ENCODE measurements at places on chromosomes 7 and 10. TPM values are rescaled to one million over a fixed set of nuclear protein-coding genes. Genes with fewer than 3 reads are reported as not detected.

The ZMIZ1 gene
- 29.5 TPM for total RNA-seq

The SPDYE8 gene
- not detected for total RNA-seq

The AEBP1 gene
- total RNA-seq = 3.4 TPM

The LAMTOR4 gene
- total RNA-seq = 22.6 TPM

The ACHE gene
- 16.1 TPM for total RNA-seq

The ING3 gene
- total RNA-seq = 32.4 TPM

The R3HCC1L gene
- total RNA-seq = 17.3 TPM

The ETV1 gene
- 66.1 TPM for total RNA-seq

The SKIDA1 gene
- 9.4 TPM for total RNA-seq

The RET gene
- 0.94 TPM for total RNA-seq

The ELFN1 gene
- 9.5 TPM for total RNA-seq

The ZNF467 gene
- total RNA-seq = 1.2 TPM

The ZNF282 gene
- total RNA-seq = 25.7 TPM

The ACTR3C gene
- 7.3 TPM for total RNA-seq

The DPP6 gene
- 36.7 TPM for total RNA-seq

The FGFBP3 gene
- total RNA-seq = 29.8 TPM

The MLXIPL gene
- total RNA-seq = not detected

The CHCHD2 gene
- total RNA-seq = 158 TPM

The LLCFC1 gene
- total RNA-seq = not detected

The VSTM2A gene
- total RNA-seq = 58.6 TPM

The HMX2 gene
- total RNA-seq = not detected

The TMEM130 gene
- total RNA-seq = 3.6 TPM

The PLEKHS1 gene
- not detected for total RNA-seq

The MYL10 gene
- total RNA-seq = not detected

The TEX36 gene
- total RNA-seq = not detected

The ERVW-1 gene
- total RNA-seq = not detected

The SPDYE9 gene
- total RNA-seq = not detected

The CCDC126 gene
- total RNA-seq = 67.1 TPM

The MRLN gene
- total RNA-seq = not detected

The CUZD1 gene
- total RNA-seq = 0.31 TPM

The AQP1 gene
- 0.31 TPM for total RNA-seq

Data from occipital lobe (tissue), 3 donors.